Left kidney (tissue), 8 donors: ENCODE measurements at places on chromosomes 2 and 18. TPM values are rescaled to one million over a fixed set of nuclear protein-coding genes. Genes with fewer than 3 reads are reported as not detected.

FOXD4L1 gene
- 0.60 TPM for polyA plus RNA-seq

LRRTM1 gene
- polyA plus RNA-seq, result 19.8 TPM

ECEL1 gene
- polyA plus RNA-seq, result 12.4 TPM

GALR1 gene
- 0.15 TPM for polyA plus RNA-seq

ACMSD gene
- 43.9 TPM for polyA plus RNA-seq

PHOSPHO2 gene
- polyA plus RNA-seq, result 21.7 TPM

CCDC148 gene
- 11.4 TPM for polyA plus RNA-seq

CCDC68 gene
- 11.9 TPM for polyA plus RNA-seq

PROKR1 gene
- 0.40 TPM for polyA plus RNA-seq

C2orf72 gene
- polyA plus RNA-seq, result 4.0 TPM

SLC5A7 gene
- 1.3 TPM for polyA plus RNA-seq

AQP12A gene
- not detected for polyA plus RNA-seq

CROCC2 gene
- 0.10 TPM for polyA plus RNA-seq

FSHR gene
- polyA plus RNA-seq, result not detected
